Panc1 (cell line): ENCODE measurements at places on chromosomes 11 and 22. TPM values are rescaled to one million over a fixed set of nuclear protein-coding genes. Genes with fewer than 3 reads are reported as not detected.

The CATSPERZ gene
- 0.64 TPM for total RNA-seq

GRCh38 chr22:37675930-37676735 lies 697 bp downstream of the LGALS1 start:
- no peak for DNase-seq

DNA sequence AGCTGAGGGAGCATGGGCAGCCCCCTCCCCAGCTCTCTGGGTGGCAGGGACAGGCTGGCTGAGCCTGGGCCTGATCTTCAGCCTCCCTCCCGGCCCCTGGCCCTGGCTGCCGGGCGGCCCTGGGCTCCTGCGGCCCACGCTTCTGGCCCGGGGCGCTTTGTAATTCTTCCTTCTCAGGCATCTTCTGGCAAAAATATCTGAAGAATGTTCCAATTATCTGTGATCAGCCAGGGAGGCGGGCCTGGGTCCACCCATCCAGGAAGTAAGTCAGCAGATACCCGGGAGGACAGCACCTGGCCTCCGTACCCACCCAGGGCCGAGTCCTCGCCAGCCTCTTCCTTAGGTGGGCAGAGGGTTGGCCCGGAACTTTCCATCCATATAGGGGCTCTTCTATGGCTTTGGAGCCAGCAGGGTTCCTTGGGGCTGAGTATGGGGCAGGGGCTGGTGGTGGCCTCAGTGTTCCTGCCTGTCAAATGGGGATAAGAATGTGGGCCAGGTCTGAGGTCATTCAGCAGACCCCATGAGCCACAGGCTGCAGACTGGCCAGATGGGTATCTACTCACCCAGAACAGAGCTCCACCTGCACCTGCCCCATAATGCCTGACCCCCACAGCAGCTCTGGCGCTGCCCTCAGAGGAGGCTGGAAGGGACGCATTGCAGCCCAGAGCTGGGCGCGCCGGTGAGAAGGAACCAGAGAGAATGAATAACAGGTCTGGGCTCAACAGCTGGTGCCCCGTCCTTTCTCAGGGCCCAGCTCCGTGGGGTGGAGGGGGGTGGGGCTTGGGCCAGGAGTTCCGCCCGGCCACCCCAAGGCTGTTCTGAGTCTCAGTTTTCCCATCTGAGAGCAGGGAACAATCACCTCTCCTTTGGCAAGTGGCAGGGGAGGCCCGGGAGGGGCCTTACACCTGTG lies 16.2 kb downstream of the WNT7B start:
- DNase-seq, result no peak

The SLC5A12 gene
- not detected for total RNA-seq

The KRTAP5-10 gene
- total RNA-seq, result not detected
